ENCODE measurements at places on chromosomes 12 and 14.

DNA sequence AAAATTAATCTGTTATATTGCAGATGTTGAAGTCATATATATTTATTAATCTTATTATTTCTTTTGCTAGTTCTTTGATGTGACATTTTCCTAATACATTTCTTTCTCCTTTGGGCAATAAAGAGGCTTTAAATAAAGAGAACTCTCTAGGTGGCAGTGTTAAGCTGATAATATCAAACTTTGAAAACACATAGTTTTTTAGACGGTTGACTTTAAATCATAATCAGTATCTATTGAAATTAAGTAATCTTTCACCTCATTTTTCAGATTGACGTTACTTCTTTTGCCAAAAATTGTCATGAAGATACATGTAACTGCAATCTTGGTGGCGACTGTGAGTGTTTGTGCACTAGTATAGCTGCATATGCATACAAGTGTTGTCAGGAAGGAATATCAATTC lies 130.8 kb upstream of the PTPRQ start:
- DNase-seq = no peak

DNA sequence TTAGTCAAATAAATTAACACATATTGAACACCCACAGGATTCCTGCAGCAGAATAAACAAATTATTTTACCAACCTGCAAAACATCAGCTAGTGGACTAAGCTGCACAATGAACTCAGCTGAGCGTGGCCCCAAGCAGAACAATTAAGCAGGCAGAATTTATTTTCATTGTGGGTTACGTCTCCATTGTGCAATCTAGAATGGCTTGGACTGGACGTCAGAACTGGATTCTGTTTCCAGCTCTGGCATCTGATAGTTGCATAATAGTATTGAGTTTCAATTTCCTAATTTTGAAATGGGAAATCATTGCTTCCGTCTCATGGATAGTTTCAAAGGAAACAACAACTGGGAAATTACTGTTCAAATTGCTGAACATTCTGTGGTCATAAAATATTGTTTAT lies 35.5 kb upstream of the RERG start:
- no peak for DNase-seq

DNA sequence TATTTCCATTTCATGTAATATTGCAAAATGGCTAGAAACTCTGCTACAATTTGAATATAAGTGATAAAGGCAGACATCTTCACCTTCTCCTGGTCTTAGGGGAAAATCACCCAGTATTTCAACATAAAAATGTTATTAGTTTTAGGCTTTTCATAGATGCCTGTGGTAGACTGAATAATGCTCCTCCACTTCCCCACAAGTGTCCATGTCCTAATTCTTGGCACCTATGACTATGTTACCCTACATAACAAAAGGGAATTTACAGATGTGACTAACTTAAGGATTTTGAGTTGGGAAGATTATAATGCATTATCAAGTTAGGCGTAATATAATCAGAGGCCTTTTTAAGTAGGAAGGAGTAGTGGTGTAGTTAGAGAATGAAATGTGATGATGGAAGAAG lies 196.4 kb downstream of the TMTC3 start:
- no peak for DNase-seq

GRCh38 chr14:31275731-31276130 lies 68.1 kb upstream of the HECTD1 start:
- DNase-seq = no peak

DNA sequence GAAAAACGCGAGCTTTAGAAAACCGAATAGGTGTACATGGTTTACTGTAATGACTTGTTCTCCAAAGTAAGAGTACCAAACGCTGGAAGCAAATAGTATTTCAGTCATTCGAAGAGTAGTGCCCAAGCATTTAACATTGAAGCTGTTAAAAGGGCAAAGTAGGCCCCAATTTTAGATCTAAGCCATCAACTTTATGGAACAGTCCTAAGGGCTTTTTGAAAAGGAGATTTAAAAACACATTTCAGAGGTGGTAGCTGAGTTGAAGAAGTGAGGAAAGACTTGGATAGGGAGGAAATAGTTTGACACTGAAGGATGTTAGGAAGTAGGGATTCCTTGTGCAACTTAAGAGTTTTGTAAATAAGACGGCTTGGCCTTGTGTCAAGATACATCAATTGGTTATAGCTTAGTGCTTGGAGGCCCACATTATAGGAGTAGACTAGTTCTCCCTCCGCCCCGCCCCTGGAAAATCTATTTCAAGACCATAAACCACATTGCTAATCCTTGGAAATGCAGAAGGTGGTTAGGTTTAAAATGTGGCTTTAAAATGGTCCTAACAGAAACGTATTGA lies 783 bp upstream of the TUBA1B start:
- DNase-seq = no peak

GRCh38 chr14:101878822-101879528 lies 85.4 kb upstream of the DYNC1H1 start:
- DNase-seq = no peak

DNA sequence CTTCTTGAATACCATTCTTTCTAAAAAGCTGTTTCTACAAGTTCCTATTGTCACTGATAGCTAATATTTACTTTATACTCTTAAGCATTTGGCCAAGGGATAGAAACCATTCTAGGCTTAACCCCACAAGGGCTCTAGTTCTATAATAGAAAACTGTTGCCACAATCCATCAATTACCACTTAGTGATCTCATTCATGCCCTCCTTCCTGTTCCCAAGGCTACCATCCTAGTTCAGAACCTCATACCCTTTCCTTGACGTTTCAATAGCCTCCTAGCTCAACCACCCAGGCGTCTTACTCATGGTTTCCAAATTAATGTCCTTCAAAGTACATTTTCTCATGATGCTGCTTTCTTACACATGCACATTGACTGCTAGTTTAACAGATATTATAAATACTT lies 493.5 kb downstream of the NAV3 start:
- DNase-seq = no peak

GRCh38 chr12:57430112-57430930 lies 522 bp downstream of the R3HDM2 start:
- DNase-seq = peak; percentile 85

DNA sequence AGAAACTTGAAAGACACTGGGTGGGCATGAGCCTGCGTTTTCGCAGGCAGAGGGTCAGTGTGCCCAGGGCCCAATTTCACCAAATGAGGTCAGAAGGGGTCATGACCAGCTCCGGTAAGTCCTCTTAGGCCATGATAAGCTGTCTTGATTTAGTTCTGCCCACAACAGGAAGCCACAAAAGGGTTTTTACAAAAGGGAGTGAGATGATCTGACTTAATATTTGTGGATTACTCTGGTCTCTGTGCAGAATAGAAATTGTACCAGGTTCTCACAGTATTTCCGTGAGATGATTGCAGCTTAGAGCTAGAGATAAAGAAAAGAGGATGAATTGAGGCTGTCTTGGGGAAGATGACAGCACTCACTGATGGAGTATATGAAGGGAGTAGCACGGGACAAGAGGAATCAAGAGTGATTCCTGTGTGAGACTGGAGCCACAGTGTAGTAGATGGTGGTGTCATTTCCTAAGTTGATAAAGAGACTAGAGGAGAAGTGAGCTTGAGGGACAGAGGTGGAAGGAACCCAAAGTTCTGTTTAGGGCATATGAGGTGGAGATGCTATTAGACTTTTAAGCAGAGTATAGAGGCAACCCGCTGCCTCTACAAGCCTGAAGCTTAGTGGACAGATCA lies 288.3 kb upstream of the AMIGO2 start:
- DNase-seq = no peak

DNA sequence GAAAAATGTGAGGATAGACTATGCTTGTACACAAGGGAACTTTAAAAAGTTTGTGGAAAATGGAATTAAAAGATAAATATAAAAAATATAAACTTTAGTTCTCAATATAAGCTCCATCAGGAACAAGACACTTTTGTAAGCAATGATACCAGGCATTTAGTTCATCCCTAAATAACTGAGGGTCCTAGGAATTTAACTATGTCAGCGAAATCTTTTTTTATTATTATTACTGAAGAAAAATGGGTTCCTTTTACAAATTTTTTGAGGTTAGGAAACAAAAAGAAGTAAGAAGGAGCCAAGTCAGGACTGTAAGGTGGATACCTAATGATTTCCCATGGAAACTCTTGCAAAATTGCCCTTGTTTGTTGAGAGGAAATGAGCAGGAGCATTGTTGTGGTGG lies 102.8 kb downstream of the TRMT5 start:
- DNase-seq = no peak

- no peak for DNase-seq
Measured at GRCh38 chr12:71283883-71284282, 126.1 kb upstream of the TSPAN8 start.

DNA sequence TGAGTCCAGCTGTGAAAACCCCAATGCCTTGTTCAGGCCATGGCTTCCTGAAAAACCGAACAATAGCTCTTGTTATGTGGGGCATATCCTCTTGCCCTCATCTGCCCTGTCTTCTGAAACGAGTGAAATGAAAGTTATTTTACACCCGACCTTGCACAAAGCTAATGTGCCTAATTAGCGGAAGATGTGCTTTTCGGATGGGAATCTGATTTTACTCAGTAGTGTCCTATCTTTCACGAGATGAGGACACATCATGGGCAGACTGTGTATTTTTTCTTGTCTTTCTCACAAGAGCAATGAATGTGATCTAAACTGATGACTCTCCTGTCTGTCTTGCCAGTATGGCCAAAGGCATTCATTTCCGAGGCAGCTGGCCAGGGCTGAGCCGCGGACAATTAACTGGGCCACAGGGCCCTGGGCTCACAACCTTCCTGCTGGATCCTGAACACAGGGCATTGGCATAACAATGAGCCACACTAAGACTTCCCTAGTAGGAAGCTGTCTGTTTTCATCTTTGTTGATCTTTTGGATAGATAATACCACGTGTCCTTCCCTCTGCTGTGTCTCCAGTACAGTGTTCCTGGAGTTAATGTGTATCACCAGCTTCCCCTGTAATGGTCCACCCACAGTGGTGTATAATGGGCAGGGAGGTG lies 86.0 kb upstream of the HIF1A start:
- DNase-seq = no peak

DNA sequence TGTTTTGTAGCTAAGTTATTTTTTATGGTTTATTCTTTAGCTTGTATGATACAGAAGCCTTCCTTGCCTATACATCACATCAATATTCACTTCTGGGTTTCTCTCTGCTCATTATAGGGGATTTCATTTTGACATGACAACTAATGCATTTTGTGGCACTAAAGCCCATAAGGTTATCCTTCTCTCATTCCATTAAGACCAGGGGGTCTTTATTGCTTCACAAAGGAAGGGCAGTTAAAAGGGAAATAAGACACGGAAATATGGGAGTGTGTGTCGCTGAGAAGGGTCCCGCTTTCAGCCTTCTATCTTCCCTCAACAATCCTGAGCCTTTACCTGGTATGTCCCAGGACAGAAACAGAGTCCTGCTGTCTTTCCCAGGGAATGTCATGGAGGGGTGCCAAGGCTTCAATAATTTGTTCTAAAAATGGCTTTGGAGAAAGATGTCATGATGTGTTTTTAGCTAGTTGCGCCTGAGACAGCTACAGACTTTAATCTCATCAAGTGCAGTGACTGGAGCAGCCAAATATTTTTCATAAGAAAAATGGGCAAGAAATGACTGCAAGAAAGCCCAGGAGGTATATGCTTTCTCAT lies 1145.4 kb upstream of the TMEM132C start:
- no peak for DNase-seq

GRCh38 chr14:71592361-71592760 lies 339.9 kb upstream of the RGS6 start:
- DNase-seq = no peak

GRCh38 chr12:32309811-32310736 lies 89.3 kb upstream of the FGD4 start:
- DNase-seq = no peak

- peak; percentile 77 for DNase-seq
Measured at GRCh38 chr12:31362759-31363415, 36.9 kb upstream of the SINHCAF start.

- DNase-seq = no peak
Measured at GRCh38 chr14:57999979-58000378, 134.1 kb upstream of the SLC35F4 start.

- DNase-seq = no peak
Measured at GRCh38 chr12:68638171-68638570, 27.5 kb downstream of the RAP1B start.

DNA sequence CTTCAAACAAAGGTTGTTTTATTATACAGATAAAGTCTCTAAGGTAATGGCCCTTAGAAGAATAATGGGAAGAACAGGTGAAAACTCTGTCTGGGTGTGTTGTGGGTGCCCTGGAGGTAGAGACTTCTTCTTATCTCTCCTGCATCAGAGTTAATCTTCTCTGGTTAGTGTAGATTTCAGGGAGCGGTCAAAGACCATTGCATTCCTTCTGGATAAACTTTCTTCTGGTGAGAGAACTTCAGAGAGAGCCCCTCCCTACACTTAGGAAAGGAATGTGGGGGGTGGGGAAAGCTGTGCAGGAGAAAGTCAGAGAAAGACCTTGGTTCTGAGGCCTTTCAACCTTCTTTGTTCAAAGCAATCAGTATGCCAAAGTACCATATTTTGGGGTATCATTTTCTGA lies 658.5 kb downstream of the DIO2 start:
- no peak for DNase-seq

DNA sequence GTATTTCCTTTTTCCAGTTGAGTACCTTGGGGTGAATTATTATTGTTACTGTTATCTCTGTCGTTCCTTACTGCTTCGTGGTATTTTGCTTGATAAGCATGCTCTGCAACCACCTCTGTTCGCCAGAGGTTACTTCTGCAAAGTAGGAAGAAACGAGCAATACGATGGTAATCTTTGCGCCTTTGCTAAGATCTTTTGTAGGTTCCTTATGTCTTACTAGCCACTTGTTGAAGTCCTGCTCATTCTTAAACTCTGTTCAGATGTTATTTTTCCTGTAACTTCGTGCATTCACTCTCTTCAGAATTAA lies 729 bp upstream of the M6PR start:
- DNase-seq = no peak

DNA sequence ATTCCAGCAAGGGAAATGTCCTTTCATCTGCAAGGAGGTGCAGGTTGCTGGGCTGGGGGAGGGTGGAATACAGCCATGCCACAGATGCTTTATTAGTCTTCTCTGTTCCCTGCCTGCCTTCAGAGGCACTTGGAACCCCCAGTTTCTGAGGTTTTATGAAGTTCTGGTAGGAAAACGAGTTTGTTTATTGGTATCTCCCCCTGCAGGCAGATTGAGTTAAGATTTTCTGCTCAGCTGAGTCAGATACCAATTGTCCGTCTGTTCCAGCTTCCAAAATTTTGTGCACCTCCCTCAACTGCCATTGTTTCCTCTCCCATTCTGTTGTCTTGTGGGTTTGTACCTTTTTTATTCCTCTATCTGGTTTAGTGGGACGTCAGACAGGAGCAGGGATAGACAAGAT lies 155.6 kb downstream of the ETV6 start:
- no peak for DNase-seq

DNA sequence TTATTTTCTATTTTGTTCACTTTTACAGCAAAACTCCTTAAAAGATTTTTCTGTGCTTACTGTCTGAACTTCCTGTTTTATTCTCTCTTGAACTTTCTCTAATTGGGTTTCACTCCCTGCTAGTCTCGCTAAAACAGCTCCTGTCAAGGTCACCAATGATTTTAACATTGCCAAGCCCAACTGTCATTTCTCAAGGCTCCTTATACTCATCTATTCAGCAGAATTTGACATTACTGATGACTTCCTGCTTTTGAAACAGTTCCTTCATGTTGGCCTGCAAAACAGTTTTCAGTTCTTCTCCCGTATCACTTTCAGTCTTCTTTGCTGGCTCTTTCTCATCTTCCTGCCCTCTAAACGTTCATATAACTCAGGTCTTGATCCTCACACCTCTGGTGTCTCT lies 268.5 kb upstream of the USP15 start:
- DNase-seq = no peak

Data from ecto neural progenitor cell (in vitro differentiated cells).